Activated CD8-positive, alpha-beta memory T cell treated with anti-CD3 and anti-CD28 coated beads for 1 hour (primary cell): ENCODE measurements at places on chromosomes 11 and 22.

- no peak for DNase-seq
These were observed 69.2 kb downstream of the PRSS23 start for GRCh38 chr11:86869531-86869930.

DNA sequence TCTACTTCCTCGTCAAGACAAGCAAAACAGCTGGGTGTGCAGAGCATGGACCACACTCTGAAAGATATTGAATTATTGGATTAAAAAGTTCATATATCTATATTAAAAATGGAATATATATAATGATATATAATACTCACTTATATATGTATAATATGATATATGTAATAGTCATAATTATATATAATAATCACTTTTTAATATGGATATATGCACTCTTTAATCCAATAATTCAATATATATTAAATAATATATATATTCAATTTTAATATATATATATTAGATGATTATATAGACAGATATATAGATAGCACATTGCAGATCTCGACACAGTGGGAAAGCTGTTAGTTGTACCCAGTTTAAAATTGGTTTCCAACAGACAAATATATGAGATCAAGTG lies 182.1 kb upstream of the CARD18 start:
- no peak for DNase-seq

DNA sequence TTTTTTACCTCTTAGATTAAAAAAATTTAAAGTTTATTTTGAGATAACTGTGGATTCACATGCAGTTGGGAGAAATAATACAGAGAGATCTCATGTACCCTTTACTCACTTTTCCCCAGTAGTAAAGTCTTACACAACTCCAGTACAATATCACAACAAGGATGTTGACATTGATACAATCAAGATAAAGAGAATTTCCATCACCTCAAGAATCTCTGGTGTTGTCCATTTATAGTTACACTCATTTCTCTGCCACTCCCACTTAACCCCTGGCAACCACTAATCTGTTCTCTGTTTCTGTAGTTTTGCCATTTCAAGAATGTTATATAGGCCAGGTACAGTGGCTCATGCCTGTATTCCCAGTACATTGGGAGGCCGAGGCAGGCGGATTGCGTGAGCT lies 10.5 kb upstream of the ZBED5 start:
- DNase-seq, result no peak

- DNase-seq, result no peak
These were observed 490.4 kb downstream of the MN1 start for GRCh38 chr22:27310966-27311697.

DNA sequence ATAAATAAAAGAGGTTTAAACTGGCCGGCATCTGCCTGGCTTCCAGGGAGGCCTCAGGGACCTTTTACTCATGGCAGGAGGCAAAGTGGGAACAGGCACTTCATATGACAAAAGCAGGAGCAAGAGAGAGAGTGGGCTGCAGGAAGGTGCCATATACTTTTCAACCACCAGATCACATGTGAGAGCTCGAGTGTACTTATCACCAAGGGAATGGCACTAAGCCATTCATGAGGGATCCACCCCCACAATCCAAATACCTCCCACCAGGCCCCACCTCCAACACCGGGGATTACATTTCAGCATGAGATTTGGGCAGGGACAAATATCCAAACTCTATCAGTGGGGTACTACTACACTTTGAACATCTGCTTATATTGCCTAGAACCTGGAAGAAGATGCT lies 126.5 kb downstream of the PARVA start:
- DNase-seq, result no peak

GRCh38 chr22:49753961-49754695 lies 73.5 kb downstream of the BRD1 start:
- no peak for DNase-seq
